RPMI8226 (cell line): ENCODE measurements at places on chromosomes 1 and 21.

- no peak for DNase-seq
Observed at GRCh38 chr1:214363386-214363785, 82.4 kb downstream of the SMYD2 start.

- DNase-seq = no peak
Observed at GRCh38 chr1:64518692-64519481, 49.0 kb downstream of the CACHD1 start.

- no peak for DNase-seq
Observed at GRCh38 chr1:159925719-159926078, 392 bp upstream of the TAGLN2 start.

- DNase-seq = no peak
Observed at GRCh38 chr1:63042278-63042677, 258.3 kb downstream of the ATG4C start.
